HFF-Myc (cell line): ENCODE measurements at places on chromosomes 16 and 17.

GRCh38 chr16:57613514-57613913 lies 14.9 kb upstream of the ADGRG1 start:
- no peak for DNase-seq

DNA sequence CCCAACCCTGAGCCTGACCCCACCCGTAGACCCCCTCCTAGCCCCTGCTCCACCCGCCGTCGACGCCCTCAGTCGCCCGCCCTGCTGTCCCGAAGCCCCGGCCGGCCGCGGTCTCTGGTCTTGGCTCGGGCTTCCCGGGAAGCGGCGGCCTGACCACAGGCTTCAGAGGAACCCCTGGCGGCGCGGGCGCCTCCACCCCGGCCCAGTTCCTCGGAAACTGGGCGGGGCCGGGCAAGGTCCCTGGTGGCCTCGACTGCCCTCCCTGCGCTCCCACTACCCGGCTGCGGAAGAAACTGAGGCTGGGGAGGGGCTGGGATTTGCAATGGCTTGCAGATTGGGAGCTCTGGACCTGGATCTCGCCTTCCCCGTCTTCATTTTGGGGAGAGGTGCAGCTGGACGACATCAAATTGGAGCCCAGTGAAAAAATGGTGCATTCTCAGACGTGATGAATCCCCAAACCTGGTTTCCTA lies 692 bp upstream of the SOCS1 start:
- no peak for DNase-seq

- no peak for DNase-seq
Measured at GRCh38 chr17:77798481-77798880, 160.0 kb upstream of the TNRC6C start.

- DNase-seq: no peak
Measured at GRCh38 chr16:82874672-82875071, 247.9 kb downstream of the CDH13 start.

GRCh38 chr16:8655184-8655717 lies 19.2 kb upstream of the ABAT start:
- no peak for DNase-seq

GRCh38 chr16:13912891-13913290 lies 7.1 kb upstream of the ERCC4 start:
- DNase-seq: no peak

- no peak for DNase-seq
Measured at GRCh38 chr17:74089869-74090464, 113.5 kb upstream of the RPL38 start.

- DNase-seq: no peak
Measured at GRCh38 chr16:57611181-57611580, 17.2 kb upstream of the ADGRG1 start.

GRCh38 chr17:53719229-53719628 lies 103.5 kb upstream of the KIF2B start:
- no peak for DNase-seq

- no peak for DNase-seq
Measured at GRCh38 chr16:12406158-12406557, 397.5 kb downstream of the CPPED1 start.

- no peak for DNase-seq
Measured at GRCh38 chr16:14465799-14466198, 164.3 kb downstream of the PARN start.

DNA sequence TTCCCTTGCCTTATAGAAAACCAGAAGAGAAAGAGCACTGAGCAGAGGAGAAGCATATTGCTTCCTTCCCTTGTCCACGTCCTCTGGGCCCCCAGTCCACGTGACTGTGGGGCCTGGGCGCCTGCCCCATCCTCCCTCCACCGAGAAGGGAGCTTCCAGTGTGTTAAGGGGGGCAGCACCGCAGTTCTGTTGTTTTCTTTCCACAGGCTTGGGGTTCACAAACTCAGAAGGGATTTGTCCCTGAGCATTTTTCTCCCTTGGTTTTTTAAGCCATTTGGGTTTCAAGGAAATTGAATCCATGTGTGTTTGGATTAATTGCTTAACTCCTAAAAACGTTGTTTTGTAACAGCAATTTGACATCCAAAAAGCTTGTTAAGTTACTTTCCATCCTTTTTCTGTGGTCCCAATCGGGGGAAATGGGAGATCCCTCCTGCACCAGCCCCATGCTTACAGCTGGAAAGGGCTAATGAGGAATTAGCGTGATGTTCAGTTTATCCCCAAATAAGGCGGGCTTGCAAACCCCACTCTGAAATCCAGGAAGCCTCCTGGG lies 347.5 kb upstream of the TNRC6C start:
- no peak for DNase-seq

DNA sequence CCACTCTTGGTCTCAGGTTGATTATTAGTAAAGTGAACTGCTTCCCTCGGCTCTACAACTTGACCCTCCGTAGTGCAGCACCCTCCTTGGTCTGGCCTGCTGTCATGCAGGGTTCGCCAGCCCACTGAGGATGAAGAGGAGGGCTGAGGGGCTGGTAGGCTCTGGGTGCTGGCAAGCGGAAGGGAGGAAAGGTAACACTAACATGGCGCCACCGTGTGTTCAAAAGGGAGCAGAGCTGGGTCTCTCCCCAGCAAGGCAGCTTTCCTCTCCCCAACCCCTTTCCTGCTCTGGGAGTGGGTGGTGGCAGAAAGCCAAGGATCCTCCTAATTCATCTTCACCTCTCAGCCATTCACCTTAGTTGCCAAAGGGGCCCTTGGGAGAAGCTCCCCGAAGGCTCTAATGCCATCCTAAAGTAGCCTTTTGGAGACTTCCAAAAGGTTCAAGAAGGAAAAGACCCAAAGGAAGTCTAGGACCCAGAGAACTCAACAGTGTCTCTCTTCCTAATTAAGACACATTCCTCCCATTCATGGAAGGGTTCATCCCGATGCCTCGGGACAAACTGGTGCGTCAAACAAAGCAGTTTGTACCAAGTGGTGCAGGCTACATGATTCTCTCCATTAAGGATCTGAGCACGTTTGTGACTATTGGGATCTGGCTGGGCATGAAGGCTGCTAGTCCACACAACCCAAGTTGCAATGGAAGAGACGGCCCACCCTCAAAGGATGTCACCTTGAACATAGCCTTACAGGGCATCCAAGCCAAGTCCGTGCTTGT lies 90.8 kb upstream of the TOB1 start:
- no peak for DNase-seq

DNA sequence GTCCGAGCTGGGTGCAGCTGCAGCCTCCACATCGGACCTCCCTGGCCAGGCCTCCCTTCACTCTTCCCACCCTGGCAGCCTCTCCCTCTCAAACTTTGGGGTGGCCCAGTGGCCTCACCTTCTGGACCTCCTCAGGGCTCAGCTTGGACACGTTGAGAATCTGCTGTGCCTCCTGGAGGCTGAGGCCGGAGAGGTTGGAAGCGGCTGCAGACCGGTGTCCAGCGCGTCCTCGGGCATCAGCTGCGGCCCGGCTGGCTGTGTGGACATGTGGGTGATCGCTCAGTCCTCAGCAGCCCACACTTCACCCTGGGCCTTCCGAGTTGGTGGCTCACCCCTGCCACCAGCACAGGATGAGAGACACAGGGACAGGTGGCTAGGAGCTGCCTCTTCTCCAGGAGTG lies 9.9 kb downstream of the PAM16 start:
- DNase-seq: no peak

DNA sequence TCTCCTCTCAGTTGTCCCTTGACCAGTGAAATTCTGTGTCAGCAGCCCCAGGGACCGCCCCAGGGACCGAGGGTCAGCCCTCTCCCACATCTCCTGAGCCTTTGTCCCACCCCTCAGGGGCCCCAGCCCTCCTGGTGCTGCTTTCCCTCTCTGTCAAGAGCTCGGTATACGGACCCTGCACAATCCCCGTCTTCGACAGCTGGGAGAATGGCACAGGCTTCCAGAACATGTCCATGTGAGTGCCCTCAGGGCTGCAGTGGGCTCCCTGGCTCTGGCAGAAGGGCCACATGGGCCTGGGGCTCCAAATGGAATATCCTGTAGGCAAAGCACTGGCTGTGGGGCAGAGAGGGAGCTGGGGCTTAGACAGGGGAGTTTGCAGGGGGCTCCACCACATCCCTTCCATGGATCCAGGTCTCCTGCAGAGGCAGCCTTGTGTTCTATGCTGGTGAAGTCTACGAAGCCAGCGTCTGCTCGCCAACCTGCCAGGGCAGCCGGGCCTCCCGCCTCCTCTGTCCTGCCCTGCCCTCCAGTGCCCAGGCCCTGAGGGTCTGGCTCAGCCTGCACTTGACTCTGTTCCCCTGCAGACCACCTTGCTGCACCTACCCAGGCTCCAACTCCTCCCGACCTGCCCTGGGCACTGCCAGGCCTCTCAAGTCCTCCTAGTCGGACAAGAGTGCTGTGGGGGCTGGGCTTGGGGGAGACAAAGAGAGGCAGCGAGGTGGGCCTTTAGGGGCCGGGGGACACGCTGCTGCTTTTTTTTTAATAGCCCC lies 28.0 kb downstream of the ADGRG5 start:
- DNase-seq: no peak

DNA sequence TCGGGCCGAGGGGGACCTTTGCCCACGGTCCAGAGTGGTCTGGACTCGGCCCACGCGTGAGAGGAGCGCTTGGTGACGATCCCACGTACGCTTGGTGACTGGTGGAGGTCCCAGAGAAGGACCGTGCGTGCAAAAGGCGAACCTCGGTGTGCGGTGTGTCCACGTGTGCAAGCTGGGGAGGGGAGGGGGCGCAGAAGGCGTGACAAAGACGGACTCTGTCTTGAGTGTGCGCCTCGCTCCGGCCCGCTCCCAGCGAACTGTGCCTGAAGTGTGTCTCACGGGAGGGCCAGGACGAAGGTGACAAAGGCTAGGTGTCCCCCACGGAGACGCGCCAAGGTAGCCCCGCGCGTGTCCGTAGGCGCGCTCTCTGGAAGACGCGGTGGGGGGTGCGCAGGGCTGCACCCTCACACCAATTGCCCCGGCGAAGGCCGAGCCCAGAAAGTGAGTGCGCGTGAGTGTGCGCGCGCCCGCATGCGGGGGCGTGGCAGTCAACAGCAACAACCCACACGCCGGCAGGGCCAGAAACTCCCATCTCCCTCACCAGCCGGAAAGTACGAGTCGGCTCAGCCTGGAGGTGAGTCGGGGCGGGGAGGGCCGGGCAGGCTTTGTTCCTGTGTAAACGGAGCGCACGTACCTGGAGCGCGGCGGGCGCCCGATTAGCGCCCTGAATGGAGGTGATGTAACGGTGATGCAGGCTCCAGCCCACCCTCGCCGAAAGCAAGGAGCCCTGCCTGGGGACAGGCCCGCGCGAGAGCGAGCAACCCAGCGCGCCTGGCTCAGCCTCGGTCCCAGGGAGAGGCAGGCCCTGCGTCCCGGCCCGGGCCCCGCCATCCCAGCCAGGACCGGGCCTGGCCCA lies at the start of gene GPRC5C:
GPRC5C (plus strand) TSS at position 521 of the 856 bp plus-strand sequence. CDS start 7,689 bp downstream, outside the sequence.
- DNase-seq: no peak

GRCh38 chr17:80921159-80921558 lies 70.5 kb upstream of the CHMP6 start:
- no peak for DNase-seq

DNA sequence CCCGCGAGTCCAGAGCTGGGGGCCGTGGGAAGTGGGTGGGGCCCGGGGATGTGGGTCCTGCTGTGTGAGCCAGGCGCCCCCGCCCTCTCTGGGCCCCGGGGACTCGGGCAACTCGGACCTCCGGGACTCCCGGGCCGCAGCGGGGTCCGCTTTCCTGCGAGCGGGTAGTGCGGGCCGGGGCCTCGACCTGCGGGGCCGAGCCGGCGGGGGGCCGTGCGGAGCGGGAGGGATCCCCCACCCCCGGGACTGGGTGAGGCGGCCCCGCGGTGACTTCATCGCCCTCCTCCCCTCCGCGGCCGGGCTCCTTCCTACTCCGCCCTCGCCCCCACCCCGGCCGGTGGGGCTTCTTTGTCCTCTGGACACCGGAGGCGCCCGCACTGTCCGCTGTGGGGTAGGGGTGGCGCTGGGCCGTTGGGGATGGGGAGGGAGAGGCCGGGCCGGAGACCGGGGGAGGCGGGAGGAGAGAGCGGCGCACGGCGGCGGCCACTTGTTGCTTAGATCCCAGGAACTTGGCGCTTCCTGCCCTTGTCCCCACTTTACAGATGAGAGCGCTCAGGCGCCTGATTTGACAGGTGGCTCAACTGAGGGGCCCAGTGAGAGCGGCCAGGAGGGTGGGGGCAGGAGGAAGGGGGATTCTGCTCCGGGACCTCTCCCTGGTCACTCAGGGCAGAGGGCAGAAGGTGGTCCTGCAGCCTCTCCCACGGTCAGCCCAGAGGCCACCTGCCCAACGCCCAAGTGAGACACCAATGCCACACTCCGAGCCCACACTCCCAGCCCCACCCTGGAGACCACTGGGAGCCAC lies 874 bp downstream of the CMTM3 start:
- DNase-seq: no peak

- no peak for DNase-seq
Measured at GRCh38 chr16:16972831-16973230, 497.9 kb downstream of the XYLT1 start.

- no peak for DNase-seq
Measured at GRCh38 chr17:50346313-50347116, 589 bp downstream of the XYLT2 start.

- no peak for DNase-seq
Measured at GRCh38 chr16:3771513-3771912, 54.2 kb upstream of the TRAP1 start.

DNA sequence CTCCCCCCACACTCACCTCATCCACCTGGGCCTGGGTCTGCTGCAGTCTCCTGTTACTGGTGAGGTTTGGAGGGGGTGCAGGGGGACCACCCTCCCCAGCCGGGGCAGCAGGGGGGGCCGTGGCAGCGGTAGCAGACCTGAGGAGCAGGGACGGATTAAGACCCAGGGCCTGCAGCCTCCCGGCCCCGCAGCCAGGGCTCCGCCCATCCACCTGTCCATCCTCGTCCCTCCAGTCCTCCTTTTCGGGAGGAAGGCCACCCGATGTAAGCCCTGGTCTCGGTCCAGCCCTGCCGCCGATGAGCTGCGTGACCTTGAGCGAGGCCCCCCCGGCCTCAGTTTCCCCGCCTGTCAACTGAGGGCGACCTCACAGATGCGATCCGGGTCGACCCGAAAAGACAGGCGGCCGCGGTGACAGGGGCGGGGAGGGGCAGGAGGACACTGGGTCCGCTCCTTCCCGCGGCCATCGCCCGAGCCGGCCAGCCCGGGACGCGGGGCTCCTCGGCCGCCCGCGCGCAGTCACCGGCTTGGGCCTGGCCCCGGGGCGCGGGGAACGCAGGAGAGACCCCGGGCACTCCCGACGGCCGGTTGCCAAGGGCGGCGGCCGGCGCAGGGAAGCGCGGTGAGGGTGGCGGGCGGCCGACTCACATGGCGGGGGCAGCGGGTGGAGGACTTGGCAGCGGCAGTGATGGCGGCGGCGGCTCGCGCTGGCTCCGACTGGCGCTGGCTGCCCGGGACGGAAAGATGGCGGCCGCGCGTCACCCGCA lies at the start of gene VAMP2:
VAMP2 (minus strand) TSS at position 716 of the 764 bp plus-strand sequence; CDS start at position 647, 69 bp downstream.
- DNase-seq: no peak

- no peak for DNase-seq
Measured at GRCh38 chr16:75624921-75625334, 1.8 kb upstream of the ADAT1 start.
